ENCODE measurements at places on chromosomes 7 and 10. TPM values are rescaled to one million over a fixed set of nuclear protein-coding genes. Genes with fewer than 3 reads are reported as not detected.

DNA sequence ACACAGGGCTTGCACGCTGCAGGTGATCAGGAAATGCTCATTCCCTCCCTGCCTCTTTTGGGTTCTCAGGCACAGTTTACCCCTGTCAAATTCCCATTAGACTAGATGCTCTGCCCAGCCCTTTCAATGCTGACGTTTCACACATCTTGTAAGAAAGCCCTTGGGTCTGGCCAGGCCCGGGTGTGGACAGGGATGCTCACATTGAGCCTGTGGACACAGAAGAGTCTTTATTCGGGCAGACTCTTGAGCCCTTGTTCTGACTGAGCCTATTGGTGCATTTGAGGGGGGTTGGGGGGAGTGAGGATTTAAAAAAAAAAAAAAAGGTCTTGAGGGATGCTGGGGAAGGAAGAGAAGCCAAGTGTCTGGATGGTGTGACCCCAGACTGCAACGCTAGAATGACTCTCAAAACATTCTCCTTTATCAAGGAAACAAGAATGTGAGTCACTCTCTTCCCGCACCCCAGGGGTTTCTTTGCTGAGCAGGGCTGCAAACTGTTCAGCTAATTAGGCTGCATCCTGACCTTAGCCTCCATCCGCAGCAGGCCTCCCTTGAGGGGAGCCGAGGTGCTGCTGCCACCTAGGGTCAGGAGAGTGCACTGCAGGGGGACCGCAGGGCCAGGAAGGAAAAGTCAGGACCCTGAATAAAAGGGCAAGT, 53.6 kb upstream of the TMEM72 start:
- peak; percentile 14 for DNase-seq

GRCh38 chr10:128027822-128028507, 98.3 kb downstream of the MKI67 start:
- no peak for DNase-seq

- peak; percentile 46 for DNase-seq
Measured at GRCh38 chr7:27148756-27149641, 1.4 kb upstream of the HOXA6 start.

- DNase-seq: no peak
Measured at GRCh38 chr10:113916053-113916452, 61.6 kb downstream of the NHLRC2 start.

DNA sequence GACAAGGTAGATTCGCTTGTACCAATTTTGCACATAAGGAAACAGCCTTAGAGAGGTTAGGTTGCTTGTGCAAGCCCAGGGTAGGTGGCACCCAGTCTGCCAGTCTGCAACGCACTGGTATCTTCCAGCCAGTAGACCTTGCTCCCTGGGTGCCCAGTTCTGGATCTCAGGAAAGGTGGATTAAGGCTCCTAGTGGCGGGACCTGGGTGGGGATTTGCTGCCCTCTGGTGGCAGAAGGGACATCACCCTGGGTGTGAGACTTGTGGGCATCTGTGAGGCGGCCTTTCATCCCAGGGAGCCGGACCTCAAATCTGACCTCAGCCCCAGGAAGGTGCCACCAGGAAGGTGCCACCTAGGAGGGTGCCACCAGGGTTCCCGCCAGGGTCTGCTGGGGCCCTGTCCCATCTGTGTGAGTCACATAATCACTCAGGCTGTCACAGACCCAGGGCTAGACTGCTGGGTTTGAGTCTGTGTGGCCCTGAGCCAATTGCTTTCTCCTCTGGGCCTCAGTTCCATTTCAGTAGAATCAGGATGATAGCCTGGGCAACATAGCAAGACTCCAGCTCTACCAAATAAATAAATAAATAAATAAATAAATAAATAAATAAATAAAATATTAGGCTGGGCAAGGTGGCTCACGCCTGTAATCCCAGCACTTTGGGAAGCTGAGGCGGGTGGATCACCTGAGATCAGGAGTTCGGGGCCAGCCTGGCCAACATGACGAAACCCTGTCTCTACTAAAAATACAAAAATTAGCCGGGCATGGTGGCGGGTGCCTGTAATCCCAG, 5.3 kb upstream of the PRKRIP1 start:
- DNase-seq: peak; percentile 52

DNA sequence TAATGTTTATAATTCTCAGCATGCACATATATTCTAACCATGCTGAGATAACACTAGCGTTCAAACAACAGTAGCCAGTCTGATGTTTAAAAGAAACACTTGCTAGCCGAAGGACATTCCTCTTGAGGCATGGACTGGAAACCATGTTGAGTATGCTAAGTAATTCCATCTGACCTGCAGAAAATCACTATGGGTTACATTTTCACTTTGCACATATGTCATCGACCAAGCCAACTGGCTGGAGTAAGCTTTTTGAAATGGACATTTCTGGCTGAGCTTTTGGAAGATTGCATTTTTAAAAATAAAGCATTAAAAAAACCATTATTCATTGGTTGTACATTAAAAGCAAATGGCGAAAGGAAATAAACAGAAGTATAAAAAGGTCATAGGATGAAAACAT, 88.2 kb downstream of the BBS9 start:
- DNase-seq: no peak

- no peak for DNase-seq
Measured at GRCh38 chr7:94532676-94533075, 23.1 kb downstream of the CASD1 start.

GRCh38 chr10:74418285-74418872, 267.4 kb downstream of the ADK start:
- DNase-seq: no peak

- no peak for DNase-seq
Measured at GRCh38 chr10:84176836-84177474, 3.4 kb downstream of the GPR15LG start.

DNA sequence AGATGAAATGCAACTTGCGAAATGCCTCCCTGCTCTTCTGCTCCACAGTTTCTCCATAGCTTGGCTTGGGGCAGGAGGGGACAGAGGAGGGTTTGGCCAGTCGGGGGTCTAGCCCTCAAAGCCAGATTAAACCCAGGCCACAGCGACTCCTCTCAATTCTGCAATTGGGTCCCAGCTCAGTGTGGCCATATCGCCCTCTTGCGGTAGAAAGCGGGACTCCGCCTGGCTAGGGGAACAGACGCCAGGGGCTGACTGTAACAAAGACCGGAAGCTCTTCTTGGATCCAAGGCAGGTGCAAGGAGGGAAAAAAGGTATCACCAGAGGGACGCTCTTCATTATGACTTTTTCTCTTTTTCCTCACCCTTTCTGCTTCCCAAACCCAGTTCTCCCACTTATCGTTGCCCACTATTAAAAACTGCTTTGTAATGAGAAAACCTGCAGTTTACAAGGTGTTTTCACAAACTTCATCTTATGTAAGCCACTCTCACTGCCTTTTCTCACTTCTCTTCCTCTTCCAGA, 36.6 kb upstream of the TNPO3 start:
- DNase-seq: peak; percentile 52

DNA sequence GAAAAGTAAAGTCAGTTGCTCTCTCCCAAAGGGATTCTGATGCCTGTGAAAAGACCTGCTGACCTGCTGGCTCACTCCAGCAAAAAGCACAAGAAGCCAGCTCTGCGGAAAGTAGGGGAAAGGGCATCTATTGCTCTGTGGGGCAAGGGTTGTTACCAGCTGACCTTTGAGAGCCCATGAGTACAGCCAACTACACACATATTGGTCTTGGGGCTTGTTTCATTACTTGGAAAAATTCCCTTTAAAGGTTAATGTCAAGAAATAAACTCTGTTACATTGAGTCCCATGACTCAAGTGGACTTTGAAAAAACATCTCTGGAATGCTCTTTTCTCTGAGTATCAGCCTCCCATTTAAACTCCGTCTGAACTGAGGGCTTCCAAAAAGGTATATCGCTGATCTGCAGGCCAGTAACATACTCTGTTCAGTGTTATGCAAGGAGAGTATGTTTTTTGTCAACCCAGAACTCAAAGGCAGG, 53.2 kb downstream of the PANK1 start:
- no peak for DNase-seq

GRCh38 chr10:58734664-58735063, 222.0 kb downstream of the BICC1 start:
- DNase-seq: no peak

- DNase-seq: no peak
Measured at GRCh38 chr10:132387764-132388210, 9.2 kb upstream of the PWWP2B start.

DNA sequence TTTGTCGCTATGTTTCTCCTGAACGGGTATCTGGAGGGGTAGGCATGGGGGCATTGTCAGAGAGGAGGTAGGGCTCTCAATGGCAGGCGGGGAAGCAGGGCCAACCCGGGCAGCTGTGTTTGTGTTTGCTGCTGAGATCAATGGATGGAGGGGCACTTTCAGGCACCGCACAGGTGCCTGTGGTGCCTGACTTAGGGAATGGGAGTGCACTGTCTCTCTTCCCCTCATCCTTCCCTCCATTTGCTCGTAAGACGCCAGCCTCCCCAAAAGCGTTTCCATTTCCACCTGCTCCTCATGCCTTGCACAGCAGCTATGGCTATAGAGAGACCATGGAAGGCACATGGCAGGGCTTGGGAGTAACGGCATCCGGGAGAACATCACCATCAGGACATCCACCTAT, 615.9 kb upstream of the FOXK1 start:
- no peak for DNase-seq

GRCh38 chr10:108787932-108788331, 1135.4 kb downstream of the XPNPEP1 start:
- no peak for DNase-seq

GRCh38 chr7:128065872-128066271, 34.6 kb upstream of the LRRC4 start:
- DNase-seq: no peak

DNA sequence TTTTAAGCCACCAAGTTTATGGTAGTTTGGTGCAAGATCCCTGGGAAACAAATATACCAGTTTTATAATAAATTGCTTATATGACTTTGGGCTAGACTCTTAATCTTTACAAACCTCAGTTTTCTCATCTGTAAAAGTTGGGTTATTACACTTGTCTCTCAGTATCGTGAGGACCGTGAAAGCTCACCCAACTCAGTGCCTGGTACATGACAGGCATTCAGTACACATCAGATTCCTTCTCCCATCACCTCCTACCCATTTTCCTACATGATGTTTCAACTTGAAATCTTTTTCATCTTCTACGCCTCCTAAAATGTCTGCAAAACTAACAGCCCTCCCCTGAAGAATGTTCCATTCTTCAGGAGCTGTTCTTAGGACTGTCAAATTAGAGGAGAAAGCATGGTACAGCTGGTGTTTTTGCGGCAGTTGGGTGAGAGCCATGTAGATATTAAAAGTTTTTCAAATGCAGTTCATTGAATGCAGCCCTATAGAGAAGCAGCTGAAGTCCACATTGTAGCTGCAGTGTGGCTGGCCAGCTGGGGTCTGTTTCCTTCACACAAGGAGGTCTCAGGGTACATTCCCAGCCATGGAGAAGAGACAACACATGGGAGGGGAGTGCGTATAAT, 812.8 kb downstream of the LRMDA start:
- DNase-seq: no peak

DNA sequence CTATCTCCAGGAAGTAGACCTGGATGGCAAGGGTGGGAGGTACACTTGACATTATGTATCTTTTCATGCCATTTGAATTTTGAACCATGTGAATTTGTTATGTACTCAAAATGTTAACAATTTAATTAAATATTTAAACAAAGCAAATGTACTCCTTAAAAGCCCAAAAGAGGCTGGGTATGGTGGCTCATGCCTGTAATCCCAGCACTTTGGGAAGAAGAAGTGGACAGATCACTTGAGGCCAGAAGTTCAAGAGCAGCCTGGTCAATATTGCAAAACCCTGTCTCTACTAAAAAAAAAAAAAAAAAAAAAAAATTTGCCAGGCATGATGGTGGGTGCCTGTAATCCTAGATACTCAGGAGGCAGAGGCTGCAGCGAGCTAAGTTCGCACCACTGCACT, 136.9 kb upstream of the ASAH2 start:
- no peak for DNase-seq

DNA sequence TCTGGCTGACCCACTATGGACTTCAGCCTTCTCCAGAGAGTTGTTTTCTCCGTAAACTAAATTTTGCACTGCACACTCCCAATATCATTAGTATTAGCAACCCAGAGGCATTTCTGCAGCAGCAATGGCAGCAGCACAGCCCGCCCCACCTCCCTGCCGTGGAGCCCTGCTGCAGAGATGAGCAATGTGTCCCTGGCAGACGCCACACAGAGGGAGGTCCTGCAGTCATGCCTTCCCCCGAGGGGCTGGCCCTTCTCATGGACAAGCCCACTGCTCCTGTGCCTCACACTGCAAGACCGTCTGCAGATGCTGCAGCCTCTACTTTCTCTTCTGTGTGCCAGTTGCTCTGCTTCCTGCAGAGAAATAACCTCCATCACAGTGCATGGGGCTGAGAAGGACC, 393.4 kb upstream of the MKI67 start:
- DNase-seq: no peak

DNA sequence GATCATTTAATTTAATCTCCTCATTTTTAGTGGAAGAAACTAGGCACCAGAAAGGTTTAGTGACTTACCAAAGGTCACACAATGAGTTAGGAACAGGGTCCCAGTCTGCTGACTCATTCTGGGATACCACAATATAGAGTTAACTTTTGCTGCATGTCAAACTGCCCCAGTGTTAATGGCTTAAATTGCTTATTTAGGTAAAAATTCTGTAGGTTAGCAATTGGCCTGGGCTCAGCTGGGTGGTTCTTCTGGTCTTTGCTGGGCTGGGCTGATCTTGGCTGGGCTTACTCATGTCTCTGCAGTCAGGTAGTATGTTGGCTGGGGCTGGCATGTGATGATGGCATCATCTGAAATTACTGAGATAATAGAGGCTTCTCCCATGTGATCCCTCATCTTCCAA, 111.6 kb downstream of the EMX2 start:
- peak; percentile 21 for DNase-seq

GRCh38 chr10:88763441-88763840, 3.6 kb downstream of the LIPN start:
- DNase-seq: peak; percentile 6

DNA sequence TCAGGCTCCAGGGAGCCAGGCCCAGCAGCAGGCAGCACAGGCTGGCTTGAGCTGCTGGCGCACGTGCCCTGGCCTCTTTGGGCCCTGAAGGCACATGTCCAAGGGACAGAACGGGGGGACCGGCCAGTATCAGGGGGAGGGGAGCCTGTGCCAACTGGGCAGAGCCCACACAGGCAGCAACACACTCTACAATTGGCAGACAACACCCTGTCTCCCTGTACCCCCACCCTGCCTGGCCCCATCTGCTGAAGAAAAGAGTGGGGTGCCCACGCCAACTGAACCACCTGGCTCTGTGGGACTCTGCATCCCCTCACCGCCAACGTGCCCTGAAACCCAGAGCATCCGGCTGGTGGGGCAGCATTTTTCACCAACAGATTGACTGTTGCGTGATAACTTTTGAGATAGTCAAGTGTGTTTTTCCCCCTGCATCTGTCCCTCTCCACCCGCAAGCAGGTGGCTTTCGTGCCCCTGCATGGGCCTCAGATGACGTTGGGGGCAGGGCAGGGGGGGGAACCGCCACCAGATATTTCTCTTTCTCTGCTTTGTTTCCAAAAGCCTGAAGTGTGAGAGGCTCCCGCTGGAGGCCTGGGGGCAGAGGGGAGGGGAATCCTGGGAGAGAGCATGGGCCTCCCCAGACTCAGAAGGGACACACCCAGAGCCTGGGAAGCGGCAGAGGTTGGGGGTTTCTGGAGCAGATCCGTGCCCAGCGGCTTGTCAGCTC, 21.8 kb downstream of the SLIT1 start:
- DNase-seq: no peak

- DNase-seq: peak; percentile 14
Measured at GRCh38 chr7:124322561-124322960, 289.7 kb upstream of the TMEM229A start.

GRCh38 chr7:155191137-155191536, 106.5 kb upstream of the INSIG1 start:
- DNase-seq: no peak

The GPR85 gene
- total RNA-seq: 2.2 TPM

The ZNF488 gene
- 0.78 TPM for total RNA-seq

The OPN4 gene
- not detected for total RNA-seq

The LDB1 gene
- total RNA-seq: 54.3 TPM

The TLL2 gene
- 0.59 TPM for total RNA-seq

The TNS3 gene
- 43.5 TPM for total RNA-seq

Measured in mammary epithelial cell (primary cell).